ENCODE measurements at places on chromosomes 4 and X.

GRCh38 chr4:84681486-84682274, 98.8 kb downstream of the CDS1 start:
- H3K4me1 ChIP-seq = peaks cover 21% of the 10 kb centered on the region
- no peak overlapping the region for H3K4me3 ChIP-seq
- peak; percentile 19 for DNase-seq
- peaks cover 12% of the 10 kb centered on the region for H3K27me3 ChIP-seq
- H3K27ac ChIP-seq = peak overlapping the region; percentile 68

GRCh38 chr4:61771056-61771455, 570.9 kb downstream of the ADGRL3 start:
- H3K27ac ChIP-seq = no peak overlapping the region
- no peak for DNase-seq
- no peaks in the 10 kb centered on the region for H3K4me1 ChIP-seq
- H3K27me3 ChIP-seq = no peaks in the 10 kb centered on the region
- H3K36me3 ChIP-seq = no peaks in the 10 kb centered on the region

GRCh38 chr4:13849778-13850177, 222.3 kb upstream of the BOD1L1 start:
- peaks cover 4% of the 10 kb centered on the region for H3K4me1 ChIP-seq
- no peak overlapping the region for H3K27ac ChIP-seq
- H3K36me3 ChIP-seq = no peaks in the 10 kb centered on the region
- DNase-seq = no peak
- H3K4me3 ChIP-seq = no peak overlapping the region
- H3K27me3 ChIP-seq = no peaks in the 10 kb centered on the region

DNA sequence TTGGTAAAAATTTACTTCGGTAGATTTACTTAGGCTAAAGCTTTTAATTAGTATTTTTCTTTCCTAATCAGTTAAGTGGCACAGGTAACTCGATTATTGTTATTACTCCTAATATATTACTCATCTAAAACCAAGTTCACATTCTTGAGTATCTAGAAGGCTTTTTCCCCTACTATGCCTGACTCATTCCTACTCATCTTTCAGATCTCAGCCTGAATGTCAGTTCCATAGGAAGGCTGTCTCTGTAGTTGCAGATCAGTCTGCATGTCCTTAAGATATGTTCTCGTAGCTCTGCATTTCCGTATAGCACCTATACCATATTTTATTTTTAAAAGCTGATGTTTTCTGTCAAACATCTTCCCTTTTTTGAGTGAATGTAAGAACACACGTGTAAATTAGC, 5.9 kb upstream of the FAM184B start:
- DNase-seq = no peak
- peaks cover 22% of the 10 kb centered on the region for H3K4me1 ChIP-seq
- peaks cover 11% of the 10 kb centered on the region for H3K36me3 ChIP-seq

GRCh38 chrX:78123190-78123589, 16.3 kb downstream of the TAF9B start:
- peaks cover 25% of the 10 kb centered on the region for H3K4me1 ChIP-seq
- peaks cover 41% of the 10 kb centered on the region for H3K36me3 ChIP-seq
- DNase-seq = peak; percentile 46
- H3K27ac ChIP-seq = peak overlapping the region; percentile 89

DNA sequence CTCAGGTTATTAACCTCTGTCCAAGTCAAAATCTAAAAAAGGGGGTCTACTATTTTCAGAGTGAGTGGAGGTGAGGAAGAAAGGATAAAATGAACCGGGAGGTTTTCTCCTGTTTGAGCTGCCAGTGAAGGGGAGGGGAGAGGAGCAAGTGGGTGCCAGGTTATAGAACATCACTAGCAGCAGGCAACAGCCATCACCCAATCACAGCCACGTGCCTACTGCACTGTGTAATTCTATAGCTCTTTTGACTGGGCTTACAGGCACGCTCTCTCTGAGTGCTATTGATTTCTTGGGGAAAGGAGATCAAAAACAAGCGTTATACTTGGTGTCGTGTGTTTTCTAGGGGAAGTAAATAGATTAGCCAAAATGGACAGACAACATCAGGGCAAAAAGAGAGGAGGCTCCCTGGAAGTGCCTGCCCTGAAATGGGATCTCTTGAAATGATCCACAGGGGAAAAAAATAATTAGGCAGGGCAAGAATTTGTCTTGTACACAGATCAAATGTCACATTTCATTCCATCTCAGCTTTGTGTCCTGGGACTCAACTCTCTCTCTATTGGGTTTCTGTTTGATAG, 300.5 kb upstream of the LCORL start:
- H3K4me3 ChIP-seq = no peak overlapping the region
- H3K27ac ChIP-seq = no peak overlapping the region
- no peaks in the 10 kb centered on the region for H3K4me1 ChIP-seq
- H3K27me3 ChIP-seq = peaks cover 23% of the 10 kb centered on the region
- no peak for DNase-seq

GRCh38 chrX:133609166-133609565, 193.9 kb upstream of the GPC4 start:
- H3K4me3 ChIP-seq = no peak overlapping the region
- no peaks in the 10 kb centered on the region for H3K36me3 ChIP-seq
- no peak overlapping the region for H3K27ac ChIP-seq
- H3K4me1 ChIP-seq = no peaks in the 10 kb centered on the region
- no peak for DNase-seq

GRCh38 chrX:10327651-10328050, 170.9 kb downstream of the CLCN4 start:
- no peak overlapping the region for H3K27ac ChIP-seq
- no peaks in the 10 kb centered on the region for H3K4me1 ChIP-seq
- no peak for DNase-seq
- no peaks in the 10 kb centered on the region for H3K27me3 ChIP-seq
- no peak overlapping the region for H3K4me3 ChIP-seq

- DNase-seq = no peak
- H3K36me3 ChIP-seq = no peaks in the 10 kb centered on the region
- no peak overlapping the region for H3K4me3 ChIP-seq
- no peak overlapping the region for H3K27ac ChIP-seq
- H3K4me1 ChIP-seq = no peaks in the 10 kb centered on the region
Observed at GRCh38 chr4:177297785-177298391, 11.8 kb upstream of the NEIL3 start.

- no peak overlapping the region for H3K4me3 ChIP-seq
- no peaks in the 10 kb centered on the region for H3K36me3 ChIP-seq
- peaks cover 14% of the 10 kb centered on the region for H3K27me3 ChIP-seq
- H3K4me1 ChIP-seq = no peaks in the 10 kb centered on the region
- DNase-seq = no peak
Observed at GRCh38 chrX:72316408-72317110, 10.8 kb upstream of the CITED1 start.

DNA sequence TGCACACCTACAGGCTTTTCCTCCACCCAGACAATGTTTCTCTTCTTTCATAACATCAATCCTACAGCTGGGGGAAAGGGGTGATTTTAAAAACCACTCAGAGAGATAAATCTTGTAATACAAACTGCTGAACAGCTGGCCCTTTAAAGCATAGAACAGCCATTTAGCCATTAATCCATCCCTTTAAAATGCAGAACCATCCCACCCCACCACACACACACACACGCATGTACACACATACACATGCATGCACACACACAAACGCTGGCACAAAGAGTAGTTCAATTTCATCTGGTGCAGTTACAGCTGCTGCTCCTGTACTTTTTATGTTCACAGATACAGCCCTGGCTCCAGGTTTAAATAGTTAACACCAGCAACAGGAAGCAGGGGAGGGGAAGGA, 426.1 kb downstream of the MID1IP1 start:
- H3K4me3 ChIP-seq = no peak overlapping the region
- H3K36me3 ChIP-seq = no peaks in the 10 kb centered on the region
- H3K27ac ChIP-seq = no peak overlapping the region
- H3K4me1 ChIP-seq = peaks cover 3% of the 10 kb centered on the region
- no peaks in the 10 kb centered on the region for H3K27me3 ChIP-seq

- H3K4me3 ChIP-seq = no peak overlapping the region
- DNase-seq = no peak
- no peaks in the 10 kb centered on the region for H3K27me3 ChIP-seq
- H3K27ac ChIP-seq = no peak overlapping the region
Observed at GRCh38 chr4:161581262-161582230, 582.3 kb downstream of the FSTL5 start.

GRCh38 chr4:37066159-37066558, 178.4 kb upstream of the NWD2 start:
- no peak overlapping the region for H3K4me3 ChIP-seq
- no peak overlapping the region for H3K27ac ChIP-seq
- H3K4me1 ChIP-seq = no peaks in the 10 kb centered on the region
- peaks cover 3% of the 10 kb centered on the region for H3K27me3 ChIP-seq
- DNase-seq = no peak

DNA sequence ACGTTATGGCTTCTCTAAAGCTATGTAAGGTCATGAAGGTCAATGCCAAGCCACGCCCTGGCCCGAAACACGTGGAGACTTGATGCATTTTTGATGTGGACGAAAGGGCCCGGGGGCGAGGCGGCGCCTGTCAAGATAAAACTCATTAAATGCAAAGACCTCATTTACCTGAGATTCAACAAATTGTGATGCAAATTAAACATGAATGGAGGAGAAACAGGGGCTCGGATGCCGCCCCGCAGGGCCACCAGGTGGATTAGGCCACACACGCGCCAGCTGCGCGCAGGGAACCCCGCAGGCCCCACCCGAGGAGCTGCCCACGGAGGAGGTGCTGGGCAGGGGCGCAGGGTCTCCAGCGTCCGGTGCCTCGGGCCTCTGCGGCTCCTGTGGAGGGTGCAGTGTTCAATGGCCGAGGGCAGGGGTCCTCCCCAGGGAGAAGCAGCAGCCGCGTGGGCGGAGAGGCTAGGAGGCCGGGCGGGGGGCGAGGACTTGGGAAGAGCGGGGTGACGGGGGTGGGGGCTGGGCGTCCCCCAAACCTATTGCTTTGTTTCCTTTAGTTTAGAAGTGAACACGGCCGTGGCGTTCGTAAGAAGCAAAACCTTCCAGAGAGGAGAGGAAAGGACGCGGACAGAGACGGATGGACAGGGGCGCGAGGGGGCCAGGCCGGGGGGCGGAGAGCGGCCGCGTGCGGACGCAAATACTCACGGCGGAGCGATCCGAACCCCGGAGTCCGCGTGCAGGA, 40.4 kb downstream of the CPLX1 start:
- peaks cover 39% of the 10 kb centered on the region for H3K27me3 ChIP-seq
- no peak for DNase-seq
- peaks cover 4% of the 10 kb centered on the region for H3K36me3 ChIP-seq
- H3K4me1 ChIP-seq = peaks cover 17% of the 10 kb centered on the region
- no peak overlapping the region for H3K27ac ChIP-seq
- peak overlapping the region; percentile 18 for H3K4me3 ChIP-seq

GRCh38 chr4:8597791-8598190, 5.2 kb downstream of the CPZ start:
- H3K36me3 ChIP-seq = no peaks in the 10 kb centered on the region
- H3K27me3 ChIP-seq = peaks cover 19% of the 10 kb centered on the region
- DNase-seq = no peak

GRCh38 chrX:53281321-53281822, at the start of gene IQSEC2:
Gene IQSEC2, minus strand, starts transcription at chrX:53281584.
- H3K27ac ChIP-seq = no peak within 1 kb of the TSS
- H3K36me3 ChIP-seq = no peaks in the 10 kb centered on the region
- peaks cover 3% of the 10 kb centered on the region for H3K27me3 ChIP-seq

DNA sequence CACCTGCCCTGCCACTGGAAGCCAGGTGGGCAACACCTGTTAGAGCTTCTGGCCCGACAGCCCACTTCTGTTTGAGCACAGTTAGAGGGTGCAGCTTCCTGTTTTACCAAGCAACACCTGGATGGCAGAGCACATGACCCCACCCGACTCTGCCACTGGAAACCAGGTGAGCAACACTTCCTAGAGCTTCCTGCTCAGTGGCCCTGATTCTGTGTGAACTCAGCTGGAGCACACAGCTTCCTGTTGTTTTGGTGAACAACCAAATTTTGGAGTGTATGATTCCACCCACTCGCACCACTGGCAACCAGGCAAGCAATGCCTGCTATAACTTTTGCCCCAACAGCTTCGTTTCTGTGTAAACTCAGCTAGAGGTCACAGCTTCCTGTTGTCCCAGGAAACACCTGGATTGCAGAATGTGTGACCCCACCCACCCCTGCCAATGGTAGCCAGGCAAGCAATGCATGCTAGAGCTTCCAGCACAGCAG, 163.8 kb upstream of the KLF8 start:
- no peak overlapping the region for H3K27ac ChIP-seq
- no peak overlapping the region for H3K4me3 ChIP-seq
- peaks cover 2% of the 10 kb centered on the region for H3K4me1 ChIP-seq
- no peak for DNase-seq
- H3K36me3 ChIP-seq = peaks cover 8% of the 10 kb centered on the region

GRCh38 chr4:185304944-185305690, 90.6 kb downstream of the LRP2BP start:
- no peak overlapping the region for H3K4me3 ChIP-seq
- DNase-seq = peak; percentile 8
- no peaks in the 10 kb centered on the region for H3K27me3 ChIP-seq
- peaks cover 3% of the 10 kb centered on the region for H3K4me1 ChIP-seq
- peaks cover 8% of the 10 kb centered on the region for H3K36me3 ChIP-seq

GRCh38 chr4:38119668-38120385, 159.6 kb downstream of the PTTG2 start:
- H3K36me3 ChIP-seq = peaks cover 24% of the 10 kb centered on the region
- H3K27me3 ChIP-seq = no peaks in the 10 kb centered on the region
- DNase-seq = no peak
- peaks cover 14% of the 10 kb centered on the region for H3K4me1 ChIP-seq
- no peak overlapping the region for H3K4me3 ChIP-seq
- no peak overlapping the region for H3K27ac ChIP-seq

GRCh38 chrX:130834149-130834548, 68.9 kb downstream of the ENOX2 start:
- H3K27ac ChIP-seq = no peak overlapping the region
- no peaks in the 10 kb centered on the region for H3K27me3 ChIP-seq
- no peak for DNase-seq
- no peak overlapping the region for H3K4me3 ChIP-seq
- H3K36me3 ChIP-seq = peaks cover 8% of the 10 kb centered on the region
- H3K4me1 ChIP-seq = peaks cover 18% of the 10 kb centered on the region

DNA sequence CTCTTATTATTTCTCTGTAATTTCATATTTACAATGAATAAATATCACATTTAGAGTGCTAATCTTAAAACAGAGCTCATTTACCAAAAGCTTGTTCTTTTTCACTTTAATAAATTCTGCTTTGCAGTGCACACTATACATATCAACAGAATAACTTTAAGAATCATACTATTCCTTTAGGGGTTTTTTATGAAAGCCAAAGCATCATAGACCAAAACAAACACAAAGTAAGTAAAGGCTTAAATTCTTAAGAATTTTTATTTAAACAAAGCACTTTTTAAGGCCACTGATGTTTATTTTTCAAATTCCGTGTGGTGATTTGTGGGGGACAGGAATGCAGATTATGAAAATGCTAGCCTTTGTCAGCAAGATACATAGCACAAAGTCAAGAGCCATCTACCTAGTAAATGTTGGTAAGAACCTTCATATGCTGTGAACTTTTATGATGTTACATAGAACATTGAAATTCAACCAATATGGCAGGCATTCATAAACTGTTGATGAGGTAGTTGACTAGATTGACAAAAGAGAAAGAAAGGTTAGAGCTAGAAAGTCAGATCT, 17.8 kb downstream of the TIGD2 start:
- DNase-seq = no peak
- H3K4me3 ChIP-seq = no peak overlapping the region
- no peak overlapping the region for H3K27ac ChIP-seq
- H3K36me3 ChIP-seq = no peaks in the 10 kb centered on the region
- H3K27me3 ChIP-seq = peaks cover 5% of the 10 kb centered on the region
- H3K4me1 ChIP-seq = peaks cover 6% of the 10 kb centered on the region

Measured in activated naive CD8-positive, alpha-beta T cell treated with anti-CD3 and anti-CD28 coated beads for 36 hours (primary cell).